ENCODE measurements at places on chromosomes 4 and X.

- DNase-seq: no peak
Observed at GRCh38 chr4:13059019-13059418, 425.1 kb downstream of the RAB28 start.

GRCh38 chr4:152699313-152699712 is 19.5 kb upstream of the TMEM154 start:
- no peak for DNase-seq

DNA sequence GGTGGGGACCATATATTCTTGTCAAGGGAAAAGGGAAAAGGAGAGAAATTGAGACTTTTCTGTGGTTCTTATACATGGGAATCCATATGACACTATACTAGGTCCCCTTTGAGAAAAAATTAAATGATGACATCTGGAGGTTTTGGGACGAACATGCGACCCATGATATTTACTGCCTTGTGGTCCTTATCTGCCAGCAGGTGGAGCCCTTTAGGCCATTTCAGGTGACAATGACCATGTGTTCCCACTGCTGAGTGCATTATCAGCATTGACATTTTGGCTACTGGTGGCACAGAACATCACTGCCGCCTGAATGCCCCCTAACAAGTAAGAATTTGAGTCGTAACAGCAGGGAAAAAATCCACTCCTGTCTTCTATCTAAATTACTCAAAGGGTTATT is 843.4 kb downstream of the FSTL5 start:
- DNase-seq: peak; percentile 37

GRCh38 chrX:17077361-17077760 is 130.9 kb downstream of the REPS2 start:
- DNase-seq: peak; percentile 79

GRCh38 chrX:48196745-48197201 is at the start of gene SSX5:
SSX5 (minus strand) TSS chrX:48196795; CDS start chrX:48195358, 1,437 bp downstream.
- DNase-seq: no peak

GRCh38 chr4:147741190-147741788 is 9.4 kb downstream of the ARHGAP10 start:
- no peak for DNase-seq

DNA sequence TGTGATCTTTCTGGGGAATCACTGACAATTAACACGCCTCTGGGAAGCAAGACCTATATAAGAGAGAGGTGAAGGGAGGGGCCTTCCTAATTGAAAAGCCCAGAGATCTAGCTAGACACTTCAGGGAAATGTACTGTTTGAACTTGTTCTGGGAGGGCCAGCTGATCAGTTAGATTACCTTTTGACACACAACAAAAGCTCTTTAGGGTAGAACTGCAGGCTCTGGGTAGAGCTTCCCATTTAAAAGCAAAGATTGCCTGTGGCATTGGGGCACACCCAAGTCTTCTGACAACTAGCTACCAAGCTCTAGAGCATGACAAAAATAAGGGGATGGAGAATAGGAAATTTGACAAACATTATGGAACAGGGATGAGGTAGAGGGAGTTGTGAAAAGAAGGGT is 26.3 kb downstream of the AREG start:
- DNase-seq: no peak

DNA sequence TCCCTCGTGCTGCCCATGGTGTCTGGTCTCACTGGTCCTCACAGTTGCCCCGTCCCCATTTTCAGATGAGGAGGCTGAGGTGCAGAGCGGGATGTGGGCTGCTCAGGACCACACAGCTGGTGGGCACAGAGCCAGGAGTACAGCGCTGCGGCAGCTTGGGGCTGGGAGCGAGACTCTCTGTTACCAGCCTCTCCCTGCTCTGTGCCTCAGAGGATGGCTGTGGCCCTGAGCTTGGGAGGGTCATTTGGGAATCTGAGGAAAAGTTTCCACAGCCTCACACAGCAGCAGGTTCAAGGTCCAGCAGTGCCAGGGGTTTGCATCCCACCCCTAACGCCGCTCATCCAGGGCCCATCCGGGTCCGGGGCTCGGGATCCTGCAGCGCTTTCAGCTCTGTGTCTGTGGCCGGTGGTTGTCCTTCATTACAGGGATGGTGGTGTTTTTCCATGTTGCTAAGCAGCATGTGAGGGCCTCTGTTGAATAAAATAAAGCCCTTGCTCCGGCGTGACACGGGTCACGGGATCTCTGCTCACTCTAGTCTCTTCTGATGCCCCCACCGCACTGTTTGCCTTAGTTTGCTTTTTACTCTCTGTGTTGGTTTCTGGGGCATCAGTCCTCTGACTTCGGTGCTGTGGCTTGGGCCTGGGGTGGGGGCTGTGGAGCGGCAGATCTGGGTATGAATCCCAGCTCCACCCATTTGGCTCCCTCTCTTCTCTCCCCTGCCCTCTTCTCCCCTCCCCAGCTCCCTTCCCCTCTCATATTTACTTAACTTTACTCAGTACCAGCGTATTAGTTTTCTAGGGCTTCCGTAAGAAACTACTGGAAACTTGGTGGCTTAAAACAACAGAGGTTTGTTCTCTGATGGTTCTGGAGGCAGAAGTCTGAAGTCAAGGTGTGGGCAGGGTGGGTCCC is 6.5 kb downstream of the WFS1 start:
- no peak for DNase-seq

DNA sequence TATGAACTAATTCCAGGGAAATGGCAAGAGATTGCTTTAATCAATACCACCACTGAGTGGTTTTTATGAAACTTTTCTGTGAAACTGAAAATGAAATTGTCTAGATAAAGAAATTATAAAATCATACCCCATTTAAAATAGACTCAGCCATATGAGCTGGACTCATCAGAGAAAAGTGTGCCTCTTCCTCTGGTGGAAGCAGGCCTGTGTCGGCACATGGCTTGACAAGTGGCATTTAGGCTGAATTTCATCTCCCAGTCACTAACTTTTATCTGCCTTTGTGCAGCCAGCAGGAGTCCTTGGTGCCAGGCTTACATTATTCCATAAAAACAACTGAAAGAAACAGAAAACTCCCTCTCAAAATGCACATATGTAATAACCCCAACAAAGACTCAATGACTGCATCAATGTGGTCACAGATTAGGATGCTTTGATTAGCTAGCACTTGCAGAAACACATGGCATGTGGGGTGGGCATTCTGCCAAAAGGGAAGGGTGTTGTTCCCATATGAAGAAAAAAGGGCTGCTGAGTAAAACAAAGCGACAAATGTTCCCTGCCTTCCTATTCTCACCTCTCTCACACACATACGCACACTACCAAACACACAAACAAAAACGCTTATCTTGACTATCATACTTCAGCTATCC is 232.3 kb downstream of the PABPC4L start:
- DNase-seq: peak; percentile 43

- DNase-seq: no peak
Observed at GRCh38 chr4:6049985-6050384, 31.8 kb upstream of the C4orf50 start.

- DNase-seq: no peak
Observed at GRCh38 chr4:38255572-38255971, 295.4 kb downstream of the PTTG2 start.

GRCh38 chr4:124505211-124505610 is 207.3 kb downstream of the ANKRD50 start:
- DNase-seq: no peak

- DNase-seq: no peak
Observed at GRCh38 chrX:152220606-152221005, 82.2 kb upstream of the MAGEA10 start.

DNA sequence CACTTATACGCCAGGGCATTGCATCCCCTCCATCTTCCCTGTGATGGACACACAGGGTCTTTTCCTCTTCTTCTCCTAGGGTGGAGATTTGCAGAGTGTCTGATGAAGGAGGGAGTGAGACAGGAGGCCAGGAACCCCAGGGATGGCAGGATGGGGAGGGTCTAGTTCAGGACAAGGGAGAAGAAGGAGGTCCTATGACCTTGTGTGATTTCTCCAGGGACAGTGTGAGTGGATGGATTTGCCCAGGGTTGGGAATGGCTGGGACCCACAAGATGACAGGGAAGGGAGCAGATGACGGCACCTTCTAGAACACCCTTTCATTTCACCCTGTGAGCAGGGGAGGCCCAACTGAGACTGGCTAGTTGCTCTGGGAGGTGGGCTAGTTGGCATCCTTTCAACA is 34.2 kb downstream of the CYTL1 start:
- DNase-seq: no peak

DNA sequence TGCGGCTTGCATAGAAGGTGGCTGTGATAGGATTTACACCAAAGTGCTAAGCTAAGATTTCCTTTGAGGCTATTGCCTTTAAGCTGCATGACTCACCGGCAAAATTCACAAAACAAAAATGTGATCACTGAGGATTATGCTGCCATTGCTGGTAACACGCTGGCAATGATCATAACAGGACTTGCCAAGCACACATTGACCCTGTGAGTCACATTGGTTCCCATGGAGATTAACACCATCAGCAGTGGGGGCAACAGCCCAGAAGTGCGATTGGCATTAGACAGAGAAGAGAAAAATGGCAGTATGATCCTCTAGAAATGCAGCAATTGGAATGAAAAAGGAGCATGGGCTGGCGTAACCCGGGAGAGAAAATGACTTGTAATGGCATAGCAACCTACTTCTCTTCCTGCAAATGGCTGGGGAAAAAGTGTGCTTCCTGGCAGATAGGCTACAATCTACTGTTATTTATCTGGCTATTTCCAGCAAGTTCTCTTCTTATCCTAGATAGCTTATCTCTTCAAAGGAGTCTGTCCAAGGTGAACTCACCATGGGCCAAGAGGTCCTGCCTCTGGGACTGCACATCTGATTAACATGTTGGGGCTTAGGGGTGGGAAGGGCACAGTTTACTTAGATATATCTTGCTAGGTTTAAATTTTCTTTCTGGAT is 314.2 kb upstream of the IGFBP7 start:
- DNase-seq: no peak
